Natural killer cell treated with Interleukin-12 subunit alpha and Interleukin-12 subunit beta and Interleukin-15 and Interleukin-18, amount 100 ng/mL, for 72 hours (primary cell): ENCODE measurements at places on chromosomes 3 and 15. TPM values are rescaled to one million over a fixed set of nuclear protein-coding genes. Genes with fewer than 3 reads are reported as not detected.

- H3K4me3 ChIP-seq: no peak overlapping the region
- H3K27me3 ChIP-seq: no peaks in the 10 kb centered on the region
- H3K36me3 ChIP-seq: no peaks in the 10 kb centered on the region
- DNase-seq: no peak
These were observed 23.9 kb downstream of the GOLGA6L2 start for GRCh38 chr15:23422946-23423708.

The A4GNT gene
- not detected for total RNA-seq

- H3K4me1 ChIP-seq: peaks cover 14% of the 10 kb centered on the region
- H3K36me3 ChIP-seq: peaks cover 35% of the 10 kb centered on the region
- DNase-seq: no peak
- H3K27ac ChIP-seq: peak overlapping the region; percentile 34
These were observed 215.3 kb downstream of the FAM43A start for GRCh38 chr3:194900854-194901522.

DNA sequence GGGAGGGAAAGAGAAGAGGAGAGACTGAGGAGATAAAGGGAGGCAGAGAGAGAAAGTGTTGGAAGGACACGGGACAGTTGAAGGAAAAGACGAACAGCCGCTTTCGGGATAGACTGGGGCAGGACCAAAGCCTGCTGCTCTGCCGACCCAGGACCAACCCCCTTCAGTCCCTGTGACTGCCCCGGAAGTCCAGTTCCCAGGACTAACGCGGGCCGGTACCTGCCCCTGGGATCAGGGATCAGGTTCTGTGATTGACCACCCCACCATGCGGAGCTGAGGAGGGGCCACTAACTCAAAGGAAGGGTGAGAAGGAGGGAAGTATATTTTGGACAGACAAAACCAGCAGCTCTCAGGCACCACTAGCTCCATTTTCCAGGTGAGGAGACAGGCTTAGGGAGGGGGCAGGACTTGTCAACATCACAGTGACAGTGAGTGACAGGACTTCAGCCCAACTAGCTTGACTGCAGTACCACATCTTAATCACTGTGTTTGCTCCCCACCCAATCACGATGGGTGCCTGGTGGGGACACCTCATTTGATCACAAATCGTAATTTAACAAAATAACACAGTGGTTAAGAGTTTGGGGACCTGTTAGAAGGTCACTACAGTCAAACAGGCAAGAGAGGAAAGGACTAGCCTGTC is 9.8 kb upstream of the EPHB3 start:
- DNase-seq: no peak
- H3K4me1 ChIP-seq: no peaks in the 10 kb centered on the region
- peaks cover 28% of the 10 kb centered on the region for H3K27me3 ChIP-seq
- H3K27ac ChIP-seq: no peak overlapping the region
- H3K36me3 ChIP-seq: no peaks in the 10 kb centered on the region

DNA sequence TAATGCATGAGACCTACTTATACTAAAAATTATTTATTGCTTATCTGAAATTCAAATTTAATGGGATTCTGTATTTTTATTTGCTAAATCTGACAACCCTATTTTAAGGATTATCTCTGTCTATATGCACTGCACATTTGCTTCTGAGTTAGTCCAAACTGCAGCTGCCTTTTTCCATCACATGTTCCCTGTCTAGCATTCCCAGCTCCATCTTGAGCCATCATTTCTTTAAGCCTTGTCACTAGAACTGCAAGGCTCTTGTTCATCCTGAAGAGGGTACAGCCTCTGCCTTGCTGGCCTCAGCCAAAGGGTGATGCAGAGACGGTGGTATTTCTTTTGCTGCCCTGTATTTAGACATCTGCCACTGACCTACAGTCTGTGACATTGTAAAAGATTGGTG is 125.8 kb upstream of the STT3B start:
- H3K27ac ChIP-seq: no peak overlapping the region
- H3K36me3 ChIP-seq: no peaks in the 10 kb centered on the region
- peaks cover 16% of the 10 kb centered on the region for H3K27me3 ChIP-seq
- no peak overlapping the region for H3K4me3 ChIP-seq

DNA sequence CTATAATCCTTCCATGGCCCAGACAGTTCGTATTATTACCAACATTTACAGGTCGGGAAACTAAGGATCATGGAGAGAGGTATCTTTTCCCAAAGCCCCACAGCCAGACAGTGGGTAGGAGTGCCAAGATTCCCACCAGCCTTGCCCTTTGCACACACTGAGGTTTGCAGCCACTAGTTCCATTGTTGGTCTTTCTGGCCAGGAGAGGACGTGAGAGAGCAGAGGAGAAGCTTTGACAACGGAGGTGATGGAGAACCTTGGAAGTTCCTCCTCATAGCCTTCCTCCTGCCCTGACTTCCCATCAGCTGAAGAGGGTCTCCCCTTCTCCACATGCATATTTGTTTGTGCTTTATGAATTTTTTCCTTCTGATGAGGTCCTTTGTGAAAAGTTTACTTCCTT is 50.5 kb upstream of the PLCL2 start:
- no peak overlapping the region for H3K4me3 ChIP-seq
- H3K27ac ChIP-seq: no peak overlapping the region
- H3K27me3 ChIP-seq: peaks cover 9% of the 10 kb centered on the region

The SKOR1 gene
- total RNA-seq: 0.42 TPM

The KNG1 gene
- not detected for total RNA-seq

GRCh38 chr3:57234613-57235575 is 7.4 kb downstream of the APPL1 start:
- peaks cover 5% of the 10 kb centered on the region for H3K4me1 ChIP-seq
- no peak overlapping the region for H3K4me3 ChIP-seq
- no peak for DNase-seq
- H3K27ac ChIP-seq: no peak overlapping the region

The SCN11A gene
- total RNA-seq: 0.05 TPM

The ECE2 gene
- not detected for total RNA-seq

DNA sequence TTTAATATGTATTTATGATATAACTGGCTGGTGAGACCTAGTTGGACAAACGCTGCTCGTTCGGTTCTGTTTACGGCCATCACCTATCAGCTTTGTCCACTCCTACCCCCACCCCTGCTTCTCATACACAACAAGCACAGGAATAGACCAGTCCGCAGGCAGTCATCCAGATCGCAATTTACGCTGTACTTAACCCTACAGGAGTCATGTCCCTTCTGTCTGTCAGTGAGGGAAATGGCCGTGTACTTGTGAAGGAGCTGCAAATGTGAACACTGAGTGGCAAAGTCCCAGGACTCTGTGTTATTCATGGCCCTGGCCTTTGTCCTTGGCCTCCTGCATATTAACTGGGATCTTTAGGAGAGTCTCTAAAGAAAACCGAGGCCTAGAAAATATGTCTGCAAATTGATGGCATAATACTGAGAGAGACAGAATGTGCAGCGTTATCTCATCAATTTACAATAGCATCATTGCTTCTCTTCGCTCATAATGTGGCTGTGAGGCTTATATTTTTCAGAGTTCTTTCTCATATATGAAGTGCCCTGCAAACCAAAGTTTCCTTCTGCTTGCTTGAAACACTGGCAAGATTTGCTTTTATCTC is 7.2 kb upstream of the ABHD10 start:
- no peak overlapping the region for H3K4me3 ChIP-seq
- no peak overlapping the region for H3K27ac ChIP-seq
- H3K36me3 ChIP-seq: peaks cover 6% of the 10 kb centered on the region
- no peaks in the 10 kb centered on the region for H3K27me3 ChIP-seq
- no peak for DNase-seq

DNA sequence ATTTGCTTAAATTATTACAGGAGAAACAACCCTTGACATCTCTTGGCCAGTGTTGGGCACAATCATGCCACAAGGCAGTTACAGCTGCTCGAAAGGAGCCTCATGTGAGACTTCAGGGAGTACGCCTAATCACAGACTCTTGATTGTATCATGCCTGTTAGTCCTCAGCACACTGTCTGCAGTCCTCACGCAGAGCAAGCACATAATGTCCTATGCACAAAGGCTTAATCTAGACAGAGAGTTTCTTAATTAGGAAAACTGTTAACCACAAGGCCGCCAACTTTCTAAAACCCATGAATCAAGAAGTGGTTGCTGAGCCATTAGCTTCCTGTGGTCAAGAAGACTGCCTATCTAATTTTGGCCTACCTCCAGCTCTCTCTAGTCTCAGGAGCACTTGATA is 172.0 kb downstream of the UNC13C start:
- no peak overlapping the region for H3K27ac ChIP-seq
- no peak for DNase-seq
- no peaks in the 10 kb centered on the region for H3K36me3 ChIP-seq
- peaks cover 2% of the 10 kb centered on the region for H3K4me1 ChIP-seq
- H3K27me3 ChIP-seq: no peaks in the 10 kb centered on the region

The DLL4 gene
- not detected for total RNA-seq

The AMOTL2 gene
- total RNA-seq: not detected

DNA sequence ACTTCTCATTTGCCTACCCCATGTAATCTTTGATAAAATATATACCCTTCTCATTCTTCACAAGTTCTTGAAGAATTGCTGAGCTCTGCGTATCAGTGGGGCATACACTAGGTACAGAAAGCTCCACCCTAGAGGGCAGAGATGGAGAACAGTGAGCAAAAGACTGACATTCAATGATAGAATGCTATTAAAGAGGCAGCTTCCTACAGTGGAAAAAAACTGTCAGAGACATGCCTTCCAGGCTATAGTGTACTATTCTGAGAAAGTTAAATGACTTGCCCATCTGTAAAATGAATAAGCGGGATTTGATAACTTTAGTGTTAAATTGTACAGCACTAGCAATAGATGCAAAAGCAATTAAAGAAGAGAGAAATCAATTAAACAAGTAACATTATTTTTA is 172.8 kb downstream of the SUCNR1 start:
- no peak overlapping the region for H3K4me3 ChIP-seq
- no peaks in the 10 kb centered on the region for H3K36me3 ChIP-seq
- no peaks in the 10 kb centered on the region for H3K4me1 ChIP-seq
- peaks cover 7% of the 10 kb centered on the region for H3K27me3 ChIP-seq
- no peak for DNase-seq

DNA sequence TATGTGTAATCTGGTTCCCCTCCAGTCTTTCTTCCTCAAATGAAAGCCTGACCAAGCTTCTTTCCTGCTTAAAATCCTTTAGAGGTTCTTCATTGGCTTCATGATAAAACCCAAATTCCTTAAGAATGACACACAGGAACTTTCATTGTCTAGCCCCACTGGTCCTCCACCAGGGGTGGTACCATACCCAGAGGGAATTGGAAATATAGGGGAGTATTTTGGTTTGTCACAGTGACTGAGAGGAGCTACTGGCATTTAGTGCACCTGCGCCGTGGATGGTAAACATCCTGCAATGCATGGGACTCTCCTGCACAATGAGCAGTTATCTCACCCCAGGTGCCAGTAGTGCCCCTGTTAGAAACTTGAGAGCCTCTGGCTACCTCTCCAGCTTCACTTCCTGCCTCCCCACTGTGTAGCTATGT is 10.8 kb downstream of the ZWILCH start:
- no peak for DNase-seq
- no peak overlapping the region for H3K27ac ChIP-seq
- peaks cover 27% of the 10 kb centered on the region for H3K36me3 ChIP-seq
- H3K4me3 ChIP-seq: no peak overlapping the region
- no peaks in the 10 kb centered on the region for H3K27me3 ChIP-seq

DNA sequence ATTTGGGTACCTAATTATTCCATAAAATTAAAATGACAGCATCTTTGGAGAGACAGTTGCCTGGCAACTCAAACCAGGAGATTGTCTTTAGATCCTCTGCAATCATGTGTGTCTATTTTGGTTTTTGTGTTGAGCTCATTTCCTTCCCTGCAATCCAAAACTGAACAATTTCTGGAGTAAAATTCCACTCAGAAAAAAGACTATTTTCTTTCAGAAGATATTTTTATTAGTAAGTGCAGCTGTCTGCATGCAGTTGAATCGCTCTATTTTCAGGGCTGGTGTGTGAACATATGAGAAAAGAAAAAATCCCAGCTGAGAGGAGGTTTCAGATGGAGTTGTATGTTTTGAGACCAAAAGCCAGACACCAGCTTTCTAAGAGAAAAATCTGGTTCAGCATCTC is 41.9 kb upstream of the DYNC1LI1 start:
- no peaks in the 10 kb centered on the region for H3K36me3 ChIP-seq
- no peak for DNase-seq
- H3K4me1 ChIP-seq: no peaks in the 10 kb centered on the region
- no peak overlapping the region for H3K4me3 ChIP-seq

DNA sequence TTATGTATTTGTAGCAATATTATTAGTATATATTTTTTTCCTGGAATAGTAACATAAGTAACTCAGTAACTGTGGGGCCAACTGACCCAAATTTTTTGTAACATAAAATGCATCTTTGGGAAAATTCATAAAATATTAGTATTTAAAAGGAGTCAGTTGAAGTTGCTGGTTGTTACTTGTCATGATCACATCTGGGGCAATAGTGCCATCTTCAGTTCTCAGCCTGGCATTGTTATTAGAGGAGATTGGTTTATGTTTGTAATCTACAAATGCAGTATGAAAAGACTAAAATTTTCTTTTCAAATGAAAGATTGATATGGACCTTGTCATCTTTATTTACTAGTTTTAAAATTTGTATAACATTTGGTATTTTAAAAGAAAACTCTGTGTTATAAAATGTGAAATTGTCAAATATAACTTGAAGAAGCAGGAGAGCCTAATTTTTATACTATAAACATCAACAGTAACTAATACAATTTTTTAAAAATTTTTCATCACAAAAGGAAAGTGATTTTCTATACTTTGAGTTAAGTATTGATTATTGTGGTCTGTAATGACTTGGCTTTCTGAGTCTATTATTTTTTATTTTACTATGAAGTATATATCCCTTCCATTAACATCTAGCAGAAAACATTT is 38.8 kb upstream of the MLF1 start:
- no peaks in the 10 kb centered on the region for H3K27me3 ChIP-seq
- H3K36me3 ChIP-seq: no peaks in the 10 kb centered on the region
- no peak overlapping the region for H3K4me3 ChIP-seq
- no peak for DNase-seq

GRCh38 chr3:102057781-102058421 is 208.6 kb downstream of the NFKBIZ start:
- H3K36me3 ChIP-seq: no peaks in the 10 kb centered on the region
- DNase-seq: no peak
- H3K4me1 ChIP-seq: peaks cover 23% of the 10 kb centered on the region

The RFT1 gene
- 51.6 TPM for total RNA-seq

- no peaks in the 10 kb centered on the region for H3K4me1 ChIP-seq
- H3K27me3 ChIP-seq: no peaks in the 10 kb centered on the region
- H3K36me3 ChIP-seq: no peaks in the 10 kb centered on the region
- no peak for DNase-seq
- no peak overlapping the region for H3K4me3 ChIP-seq
These were observed 366.0 kb upstream of the TBL1XR1 start for GRCh38 chr3:177563243-177563780.
